Fibroblast of pulmonary artery (primary cell): ENCODE measurements at places on chromosomes 5 and 9.

DNA sequence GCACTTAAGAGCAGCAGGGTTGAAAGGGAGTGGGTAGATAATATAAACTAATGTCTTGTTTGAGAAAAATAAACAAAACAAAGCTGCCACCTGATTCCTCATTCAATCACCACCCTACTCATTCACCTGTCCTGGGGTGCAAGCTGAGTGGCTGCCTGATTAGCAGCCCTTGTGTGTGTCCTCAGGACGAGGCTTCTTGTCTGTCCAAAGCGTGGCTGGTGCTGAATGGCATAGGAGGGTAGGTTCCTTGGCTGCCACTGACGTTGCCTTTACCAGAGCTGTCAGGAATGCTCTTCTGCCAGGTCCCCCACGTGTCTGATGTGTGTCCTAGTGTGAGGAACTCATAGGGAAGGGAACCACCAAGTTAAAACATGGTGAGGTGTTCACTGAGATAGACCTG, 146.6 kb upstream of the SLC24A2 start:
- DNase-seq: no peak

DNA sequence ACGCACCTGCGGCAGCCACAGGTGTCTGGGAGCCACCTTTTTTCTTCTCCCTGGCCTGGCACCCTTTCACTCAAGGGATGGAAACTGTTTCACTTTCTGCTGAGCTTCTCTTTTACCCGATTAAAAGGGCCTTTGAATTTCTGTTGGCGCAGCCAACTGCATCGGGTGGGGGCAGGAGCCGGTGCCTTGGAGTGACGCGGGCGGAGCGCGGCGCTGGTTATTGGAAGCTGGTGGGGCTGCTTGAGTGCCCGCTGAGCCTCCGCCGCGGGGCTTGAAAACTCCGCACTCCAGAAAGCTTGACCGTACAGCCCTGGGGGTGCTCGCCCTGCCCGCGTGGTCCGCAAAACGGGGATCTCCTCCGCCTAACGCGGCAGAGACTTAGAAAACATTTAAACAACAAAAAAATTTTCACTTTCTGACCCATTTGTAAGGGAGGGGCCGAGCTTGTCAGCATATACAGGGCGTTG, 52.0 kb upstream of the TJP2 start:
- DNase-seq: peak; percentile 68

GRCh38 chr9:38761339-38761738, 41.4 kb upstream of the FAM240B start:
- DNase-seq: no peak

GRCh38 chr5:96175090-96175489, 213.4 kb upstream of the ELL2 start:
- DNase-seq: peak; percentile 29

- DNase-seq: peak; percentile 86
Measured at GRCh38 chr9:76658510-76659231, 105.6 kb upstream of the PCA3 start.

DNA sequence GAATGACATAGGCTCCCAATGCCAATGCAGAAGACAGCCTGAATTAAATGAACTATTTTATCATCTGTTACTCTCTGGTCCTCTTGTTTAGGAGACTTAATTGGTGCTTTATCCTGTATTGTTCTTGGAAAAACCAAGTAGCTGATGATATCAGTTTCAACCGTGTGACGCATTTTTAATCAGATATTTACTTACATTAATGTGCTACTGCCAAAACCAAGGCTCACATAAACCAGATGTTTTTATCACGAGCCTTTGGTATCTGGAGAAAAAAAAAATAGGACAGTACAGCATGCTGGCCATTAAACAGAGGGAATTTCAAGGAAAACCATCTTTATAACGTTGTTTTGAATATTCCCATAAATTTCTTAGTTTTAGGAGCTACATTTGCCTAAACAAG, 90.1 kb downstream of the ICE1 start:
- no peak for DNase-seq

DNA sequence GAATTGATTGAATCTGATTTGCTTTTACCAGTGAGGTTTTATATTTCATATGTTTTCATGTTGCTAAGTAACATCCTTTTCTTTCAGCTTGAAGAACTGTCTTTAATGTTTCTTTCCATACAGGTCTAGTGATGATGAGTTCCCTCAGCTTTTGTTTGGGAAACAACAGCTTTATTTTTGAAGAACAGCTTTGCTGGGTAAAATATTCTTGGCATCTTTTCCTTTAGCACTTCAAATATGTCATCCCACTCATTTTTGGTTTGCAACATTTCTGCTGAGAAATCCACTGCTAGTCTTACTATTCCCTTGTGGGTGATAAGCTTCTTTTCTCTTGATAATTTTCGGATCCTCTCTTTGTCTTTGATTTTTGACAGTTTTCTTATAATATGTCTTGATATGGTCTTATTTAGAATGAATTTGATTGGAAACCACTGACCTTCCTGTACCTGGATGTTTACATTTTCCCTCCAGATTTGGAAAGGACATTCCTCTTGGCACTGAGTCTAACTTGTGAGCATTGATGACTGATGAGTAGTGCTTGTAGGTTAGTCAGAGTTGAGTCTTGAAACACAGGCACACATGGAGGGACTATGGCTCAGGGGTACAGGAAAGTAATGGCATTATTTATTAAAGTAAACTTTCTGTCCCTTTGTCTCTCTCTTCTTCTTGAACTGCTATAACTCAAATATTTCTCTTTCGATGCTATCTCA, 220.3 kb downstream of the SPATA31D1 start:
- DNase-seq: peak; percentile 3

GRCh38 chr5:114010362-114010761, 351.5 kb upstream of the KCNN2 start:
- DNase-seq: peak; percentile 5

DNA sequence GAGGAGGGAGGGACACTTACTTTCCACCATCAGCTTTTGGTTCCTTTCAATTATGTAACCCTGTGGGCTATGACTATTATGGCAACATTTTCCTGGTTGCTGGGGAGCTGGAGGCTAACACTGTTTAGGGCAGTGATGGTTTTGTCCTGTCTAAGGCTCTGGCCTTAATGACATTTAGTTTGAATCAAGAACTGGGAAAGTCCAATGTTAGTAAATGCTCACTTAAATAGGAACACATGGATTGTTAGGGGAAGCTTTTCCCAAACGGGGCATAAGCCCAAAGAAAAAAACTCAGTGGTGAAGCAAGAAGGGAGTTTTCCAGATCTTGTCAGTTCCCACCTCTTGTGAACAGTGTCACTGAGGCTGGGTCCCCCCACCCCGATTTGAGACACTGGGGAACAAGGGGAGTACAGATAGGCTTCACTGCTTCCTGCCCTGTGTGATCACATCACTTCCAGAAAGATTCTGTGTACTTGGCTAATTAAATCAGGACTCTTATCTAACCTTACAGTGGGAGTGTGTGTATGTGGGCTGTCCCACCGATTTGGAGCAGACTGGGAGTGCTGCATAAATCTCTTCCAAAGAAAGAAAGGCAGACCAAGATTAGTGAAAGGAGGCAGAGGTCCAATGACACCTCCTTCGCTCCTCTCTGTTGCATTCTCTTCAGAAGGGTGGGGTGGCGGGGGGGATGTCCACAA, 206.4 kb downstream of the PTTG1 start:
- DNase-seq: no peak

GRCh38 chr5:10366310-10367272, 13.1 kb downstream of the MARCHF6 start:
- peak; percentile 68 for DNase-seq

DNA sequence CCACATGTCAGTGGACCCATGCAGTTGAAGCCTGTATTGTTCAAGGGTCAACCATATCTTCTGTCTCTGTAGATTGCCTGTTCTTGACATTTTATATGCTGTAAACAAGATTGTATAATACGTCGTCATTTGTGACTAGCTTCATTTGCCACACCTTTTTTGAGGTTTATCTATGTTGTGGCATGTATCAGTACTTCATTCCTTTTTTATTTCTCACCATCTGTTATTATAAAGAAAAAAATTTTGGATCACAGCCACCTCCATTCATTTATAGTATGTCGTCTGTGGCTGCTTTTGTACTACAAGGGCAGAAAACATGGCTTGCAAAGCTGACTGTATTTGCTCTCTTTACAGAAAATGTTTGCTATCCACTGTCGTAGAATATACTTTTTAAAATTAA, 72.4 kb downstream of the TEK start:
- peak; percentile 75 for DNase-seq

DNA sequence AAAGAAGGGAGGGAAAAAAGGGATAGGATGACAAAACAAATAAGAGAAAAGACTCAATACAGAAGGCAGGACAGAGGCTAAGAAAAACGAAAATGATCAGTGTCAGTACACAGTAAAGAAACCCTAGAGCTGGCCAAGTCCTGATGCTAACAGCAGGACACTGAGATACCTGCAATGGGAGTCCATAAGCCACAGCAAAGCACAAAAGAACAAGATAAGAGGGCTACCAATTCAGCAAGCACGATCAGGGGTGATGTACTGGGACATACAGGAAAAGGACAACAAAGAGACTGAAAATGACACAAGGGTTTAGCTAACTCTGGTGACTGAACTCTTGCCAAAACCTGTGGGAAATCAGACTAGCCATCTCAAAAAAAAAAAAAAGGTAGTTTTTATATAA, 1072.6 kb upstream of the COX7C start:
- DNase-seq: no peak

GRCh38 chr5:180589771-180590542, 1.3 kb downstream of the SCGB3A1 start:
- no peak for DNase-seq

DNA sequence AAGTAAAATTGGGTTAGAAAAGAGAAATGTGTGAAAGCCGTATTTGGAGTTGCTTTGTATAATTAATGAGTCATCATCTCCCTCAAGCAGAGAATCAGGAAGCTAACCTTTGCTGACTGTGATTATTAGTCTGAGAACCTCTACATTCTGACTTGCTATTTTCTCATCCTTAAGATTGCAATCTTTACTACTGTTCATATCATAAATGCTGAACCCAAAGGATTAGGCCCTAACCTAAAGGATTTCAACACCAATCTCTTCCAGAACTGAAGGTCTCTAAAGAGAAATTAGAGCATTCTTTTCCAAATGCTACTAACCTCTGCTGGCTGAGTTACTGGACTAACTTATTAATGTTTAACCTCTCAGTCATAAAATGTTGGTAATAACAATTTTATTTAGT, 538.1 kb upstream of the MEF2C start:
- DNase-seq: peak; percentile 4

DNA sequence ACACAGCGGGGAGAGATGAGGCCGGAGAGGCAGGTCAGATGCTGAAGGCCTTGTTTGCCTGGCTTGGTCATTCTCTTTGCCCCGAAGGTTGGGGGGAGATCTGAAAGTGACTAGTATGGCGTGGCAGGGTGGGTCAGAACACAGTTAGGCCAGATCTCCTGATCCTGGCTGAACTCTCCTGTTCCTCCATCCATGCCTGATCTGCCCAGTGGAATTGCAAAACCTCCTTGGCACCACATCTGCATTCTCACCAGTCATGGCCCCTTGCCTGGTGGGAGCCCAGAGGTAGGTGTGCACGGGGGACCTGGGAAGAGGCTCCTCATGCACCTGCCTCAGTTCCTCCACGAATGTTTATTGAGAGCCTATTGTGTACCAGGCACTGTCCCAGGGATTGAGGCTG, 23.2 kb downstream of the TEX53 start:
- DNase-seq: no peak

DNA sequence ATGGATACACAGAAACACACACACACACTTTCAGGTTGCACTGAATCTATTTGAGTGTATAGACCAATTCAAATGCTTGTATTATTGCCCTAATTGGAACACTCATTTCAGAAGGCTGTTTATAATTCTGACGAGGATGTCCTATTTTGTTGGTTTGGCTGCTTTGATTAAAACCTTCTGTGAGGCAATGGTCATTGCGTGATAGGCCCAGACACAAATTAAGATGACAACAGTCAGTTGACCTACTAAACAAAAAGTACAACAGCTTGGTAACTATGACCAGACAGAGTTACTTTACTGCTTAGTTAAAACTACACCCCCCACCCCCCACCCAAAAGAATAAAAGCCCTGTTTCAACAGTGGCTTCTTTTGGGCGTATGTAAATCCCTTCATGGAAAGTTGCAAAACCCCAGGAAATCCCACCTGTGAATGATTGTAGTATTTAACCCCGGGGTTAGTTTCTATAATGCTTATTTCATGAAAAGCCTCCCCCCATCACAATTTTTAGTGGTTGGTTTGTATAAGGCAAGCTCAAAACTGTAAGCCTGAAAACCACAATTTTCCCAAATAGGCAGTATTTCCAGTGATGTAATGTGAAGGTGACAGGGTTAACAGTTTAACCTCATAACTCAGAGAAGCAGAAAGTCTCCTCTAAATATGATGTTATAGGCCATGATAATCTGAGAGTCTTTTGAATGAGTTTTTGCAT, 340.8 kb downstream of the FGF10 start:
- DNase-seq: no peak

- DNase-seq: no peak
Measured at GRCh38 chr5:50967009-50967562, 300.6 kb downstream of the PARP8 start.

GRCh38 chr9:105901514-105902109, 207.3 kb downstream of the TMEM38B start:
- DNase-seq: peak; percentile 17

DNA sequence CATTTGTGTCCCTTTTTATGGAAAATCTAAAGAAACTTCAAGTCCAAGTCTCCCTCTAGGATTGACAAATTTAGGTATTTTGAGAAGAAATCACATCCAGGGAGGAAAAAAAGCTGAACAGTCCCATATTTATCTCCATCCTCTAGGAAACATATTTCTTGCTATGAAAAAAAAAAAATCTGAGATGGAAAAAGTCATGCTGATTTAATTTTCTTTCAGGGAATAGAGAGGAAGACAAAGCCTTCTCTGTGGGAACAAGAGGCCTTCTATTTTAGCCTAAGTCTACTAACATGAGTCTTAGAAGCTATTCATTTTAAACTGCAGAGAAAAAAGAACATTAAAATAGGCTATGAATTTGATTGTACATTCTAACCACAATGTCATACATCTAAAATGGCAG, 63.1 kb upstream of the CDK5RAP2 start:
- no peak for DNase-seq

DNA sequence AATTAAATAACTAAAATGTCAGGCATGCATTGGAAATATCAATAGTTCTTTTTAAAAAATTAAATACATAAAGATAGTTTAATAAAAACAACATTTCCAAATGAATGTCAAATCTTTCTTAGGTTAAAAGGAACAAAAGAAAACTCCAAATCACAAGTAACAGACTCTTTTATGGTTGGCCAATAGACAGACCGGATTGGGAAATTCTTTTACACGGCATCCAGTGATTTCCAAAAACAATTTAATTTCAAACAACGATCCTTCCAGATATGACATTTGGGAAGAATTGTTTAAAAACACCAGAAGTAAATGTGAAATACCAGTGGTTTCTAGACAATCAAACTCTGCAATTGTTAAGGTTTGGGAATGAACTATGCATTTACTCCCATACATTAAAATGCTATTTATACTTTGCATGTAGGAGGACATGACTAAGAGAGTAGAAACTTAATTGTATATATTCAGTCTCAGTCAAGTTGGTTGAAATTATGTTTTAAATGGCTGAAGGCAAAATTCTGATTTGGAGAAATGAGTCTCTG, 32.8 kb downstream of the ZNF474 start:
- DNase-seq: no peak

- no peak for DNase-seq
Measured at GRCh38 chr5:40409601-40410000, 270.1 kb upstream of the PTGER4 start.

GRCh38 chr9:136051453-136051836, 43.6 kb downstream of the NACC2 start:
- no peak for DNase-seq

GRCh38 chr9:16044579-16044881, 491.7 kb downstream of the CCDC171 start:
- peak; percentile 65 for DNase-seq
